ENCODE measurements at places on chromosomes 13 and 19.

DNA sequence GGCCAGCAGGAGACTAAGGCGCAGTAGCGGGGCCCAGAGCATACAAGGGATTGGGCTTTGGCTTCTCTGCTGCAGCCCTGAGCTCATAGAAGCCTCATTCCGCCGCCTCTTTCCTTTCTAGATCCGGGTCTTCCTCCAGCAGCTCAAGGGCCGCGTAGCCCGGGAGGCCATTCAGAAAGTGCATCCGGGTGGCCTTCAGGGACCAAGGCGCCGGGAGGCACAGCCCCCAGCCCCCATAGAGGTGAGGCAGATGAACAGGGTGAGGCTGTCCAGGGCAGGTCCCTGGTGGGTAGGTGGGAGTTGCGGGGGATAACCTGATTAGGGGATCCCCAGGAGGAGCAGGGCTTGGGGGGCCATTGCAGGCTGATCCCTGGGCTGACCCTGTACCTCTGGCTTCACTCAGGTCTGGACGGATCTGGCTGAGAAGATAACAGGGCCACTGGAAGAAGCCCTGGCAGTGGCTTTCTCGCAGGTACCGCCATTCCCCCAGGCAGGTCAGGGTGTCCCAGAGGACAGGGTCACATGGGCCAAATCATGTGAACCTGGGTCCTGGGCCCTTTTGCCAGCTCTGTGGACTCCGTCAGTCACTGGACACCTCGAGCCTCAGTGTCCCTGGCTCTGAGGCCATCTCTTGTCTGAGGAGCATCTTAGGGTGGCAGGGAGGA is 1.3 kb downstream of the SNAPC2 start:
- DNase-seq: no peak

DNA sequence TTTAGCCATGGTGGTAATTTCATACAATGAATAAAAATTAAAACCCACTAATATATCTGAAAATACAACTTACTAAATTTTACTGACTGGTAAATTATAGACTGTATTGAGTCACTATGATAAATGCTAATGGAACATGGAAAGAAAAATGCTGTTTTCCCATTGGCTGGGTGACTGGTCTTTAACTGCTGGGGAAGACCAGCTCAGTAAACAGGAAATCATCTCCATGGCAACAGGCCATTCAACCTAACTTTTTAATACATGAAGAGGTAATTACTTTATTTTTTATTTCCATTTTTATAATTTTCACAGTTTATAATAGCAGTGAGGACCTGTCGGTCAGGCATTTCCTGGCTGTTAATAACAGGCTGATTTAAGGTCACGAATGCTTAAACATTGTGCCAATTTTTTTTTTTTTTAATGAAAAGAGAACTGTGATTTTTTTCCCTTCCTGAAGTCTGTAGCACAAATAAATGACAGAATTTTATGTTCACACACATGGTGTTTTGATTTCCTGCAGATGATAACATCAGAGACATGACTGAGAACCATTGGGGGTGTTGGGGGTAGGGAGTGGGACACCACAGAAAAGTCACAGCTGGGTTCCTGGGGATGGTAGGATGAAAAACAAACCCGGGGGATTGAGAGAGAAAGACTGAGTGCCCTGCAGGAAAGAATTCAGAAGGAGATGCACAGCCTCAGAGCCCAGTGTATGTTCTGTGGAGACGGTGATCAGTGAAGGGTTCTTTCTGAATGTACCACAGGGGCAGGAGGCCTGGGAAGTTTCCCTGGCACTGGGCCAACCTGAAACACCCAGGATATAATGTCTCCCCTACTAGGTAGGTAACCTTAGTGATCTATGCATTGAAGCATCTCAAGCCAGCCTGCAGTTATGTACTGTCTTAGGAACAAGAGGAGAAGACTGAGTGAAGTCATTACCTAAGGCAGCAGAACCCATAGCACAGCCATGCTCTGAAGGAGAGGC is 297.1 kb downstream of the COG6 start:
- DNase-seq: peak; percentile 27

DNA sequence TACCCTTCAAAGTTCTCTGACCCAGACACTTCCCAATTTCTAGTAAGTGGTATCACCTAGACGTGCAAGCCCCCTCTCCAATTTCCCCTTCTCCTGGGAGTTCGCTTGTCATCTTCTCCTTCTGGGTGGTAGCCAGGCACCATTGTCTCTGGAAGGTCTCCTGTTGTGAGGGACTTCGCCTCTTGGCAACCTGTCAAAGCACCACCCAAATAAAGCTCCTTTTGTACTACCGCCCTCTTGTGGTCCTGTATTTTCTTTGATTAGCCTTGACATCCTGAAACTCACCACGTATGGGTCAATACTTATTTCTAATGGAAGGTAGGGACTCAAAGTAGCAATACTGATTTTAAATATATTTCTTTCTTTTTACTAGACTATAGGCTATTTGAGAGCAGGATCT is 8.2 kb downstream of the GPC5 start:
- peak; percentile 24 for DNase-seq

GRCh38 chr19:31350033-31350692 is 927 bp upstream of the TSHZ3 start:
- DNase-seq: no peak

- no peak for DNase-seq
Measured at GRCh38 chr13:31987535-31988170, 43.9 kb upstream of the FRY start.

DNA sequence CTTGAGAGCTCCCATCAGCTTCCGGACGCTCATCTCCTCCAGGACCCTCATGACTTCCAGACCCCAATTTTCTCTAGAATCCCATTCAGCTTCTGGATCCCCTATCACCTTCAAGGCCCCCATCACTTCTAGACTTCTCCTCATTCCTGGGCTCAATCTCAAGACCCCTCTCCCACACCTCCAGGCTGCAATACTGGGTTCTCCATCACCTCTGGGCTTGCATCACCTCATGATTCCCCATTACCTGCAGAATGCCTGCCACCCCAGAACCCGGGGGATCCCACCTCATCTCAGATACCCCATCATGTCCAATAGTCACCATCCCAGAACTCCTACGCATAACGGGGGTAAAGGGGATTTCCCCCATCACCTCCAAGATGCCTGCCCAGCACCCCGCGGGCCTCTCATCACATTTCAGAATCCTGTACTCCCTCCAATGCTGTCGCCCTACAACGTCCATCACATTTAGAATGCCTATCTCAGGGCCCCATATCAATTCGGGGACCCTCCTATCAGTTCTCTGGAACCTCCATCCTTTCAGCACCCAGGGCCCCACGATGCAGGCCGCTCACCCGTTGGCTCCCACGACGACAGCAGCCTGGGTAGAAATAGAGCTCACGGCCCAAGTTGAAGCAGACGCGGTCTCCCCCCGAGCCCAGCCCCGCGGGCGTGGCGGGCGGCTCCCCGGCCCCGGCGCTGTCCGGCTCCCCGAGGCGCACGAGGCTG is 738 bp downstream of the DMWD start:
- DNase-seq: no peak

- DNase-seq: no peak
Measured at GRCh38 chr13:44230736-44231135, 142.9 kb upstream of the SERP2 start.

DNA sequence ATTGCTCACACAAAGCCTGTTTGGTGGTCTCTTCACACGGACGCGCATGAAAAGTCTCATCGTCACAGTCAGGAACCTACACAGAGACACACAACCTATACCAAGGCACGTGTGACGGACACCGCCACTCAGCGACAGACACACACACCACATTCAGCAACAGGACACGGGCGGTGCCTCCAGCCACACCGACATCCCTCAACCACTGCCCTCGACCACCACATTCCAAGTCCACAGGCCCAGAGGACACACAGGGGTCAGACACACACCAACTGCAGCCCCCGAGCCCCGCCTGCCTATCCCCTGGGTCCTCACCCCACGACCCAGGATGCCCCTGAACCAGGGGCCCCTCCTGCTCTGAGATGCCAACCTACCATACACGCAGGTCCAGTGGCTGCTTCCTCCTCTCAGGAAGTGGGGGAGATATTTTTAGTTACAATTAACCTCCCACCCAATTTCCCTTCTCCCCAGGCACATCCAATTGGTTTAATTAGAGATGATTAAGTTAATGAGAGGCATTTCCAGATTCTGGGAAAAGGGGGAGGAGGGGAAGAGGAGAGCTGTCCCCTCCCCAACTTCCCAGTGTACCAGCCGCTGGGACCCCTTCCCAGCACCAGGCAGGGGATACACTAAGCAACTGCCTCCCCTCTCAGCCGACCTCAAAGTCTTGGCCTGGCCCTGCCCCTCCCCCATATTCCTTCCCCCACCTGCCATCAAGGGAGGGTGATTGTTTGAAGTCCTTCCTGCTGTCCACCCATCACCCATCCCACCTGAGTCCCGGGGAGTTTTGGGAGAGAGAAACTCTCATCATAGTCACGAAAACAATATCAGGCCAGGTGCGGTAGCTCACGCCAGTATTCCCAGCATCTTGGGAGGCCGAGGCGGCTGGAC is 20.4 kb downstream of the MEIS3 start:
- no peak for DNase-seq

- peak; percentile 61 for DNase-seq
Measured at GRCh38 chr19:14248578-14249011, 42.6 kb upstream of the ADGRL1 start.

DNA sequence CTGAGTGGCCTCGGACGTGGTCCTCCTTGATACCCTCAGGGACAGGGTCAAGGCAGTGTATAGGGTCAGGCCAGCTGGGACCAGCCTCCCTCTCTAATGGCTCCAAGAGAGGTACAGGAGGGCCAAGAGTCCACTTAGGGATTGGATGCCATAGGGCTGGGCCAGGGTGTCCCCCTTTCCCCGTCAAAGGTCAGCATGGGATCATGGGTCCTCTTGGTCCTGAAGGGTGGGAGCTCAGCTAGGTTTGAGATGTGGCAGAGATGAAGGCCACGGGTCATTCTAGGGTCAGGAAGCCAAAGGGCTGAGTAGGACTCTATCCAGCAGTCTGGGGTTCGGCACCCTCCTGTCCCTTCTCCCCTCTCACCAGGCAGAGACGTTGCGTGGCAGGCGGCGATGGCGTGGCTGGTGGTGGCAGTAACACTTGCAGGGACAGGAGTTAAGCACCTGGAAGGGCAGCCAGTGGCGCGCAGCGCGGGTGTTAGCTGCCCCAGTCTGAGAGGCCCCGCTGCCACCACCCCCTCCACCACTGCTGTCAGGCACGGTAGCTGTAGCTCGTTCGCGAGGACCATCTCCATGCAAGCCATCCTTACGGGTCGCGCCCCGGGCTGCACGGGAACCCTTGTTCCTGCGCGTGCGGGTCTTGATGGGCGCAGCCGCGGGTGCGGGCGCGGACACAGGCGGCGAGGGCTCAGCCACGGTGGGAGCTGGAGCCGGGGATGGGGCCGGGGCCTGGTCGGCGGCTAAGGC is 2.6 kb downstream of the GGN start:
- DNase-seq: no peak

GRCh38 chr13:110045202-110045601 is 258.8 kb upstream of the IRS2 start:
- DNase-seq: no peak

GRCh38 chr13:113639616-113640262 is 18.3 kb downstream of the ATP4B start:
- no peak for DNase-seq

- DNase-seq: peak; percentile 51
Measured at GRCh38 chr19:17490411-17490810, 20.1 kb downstream of the SLC27A1 start.

DNA sequence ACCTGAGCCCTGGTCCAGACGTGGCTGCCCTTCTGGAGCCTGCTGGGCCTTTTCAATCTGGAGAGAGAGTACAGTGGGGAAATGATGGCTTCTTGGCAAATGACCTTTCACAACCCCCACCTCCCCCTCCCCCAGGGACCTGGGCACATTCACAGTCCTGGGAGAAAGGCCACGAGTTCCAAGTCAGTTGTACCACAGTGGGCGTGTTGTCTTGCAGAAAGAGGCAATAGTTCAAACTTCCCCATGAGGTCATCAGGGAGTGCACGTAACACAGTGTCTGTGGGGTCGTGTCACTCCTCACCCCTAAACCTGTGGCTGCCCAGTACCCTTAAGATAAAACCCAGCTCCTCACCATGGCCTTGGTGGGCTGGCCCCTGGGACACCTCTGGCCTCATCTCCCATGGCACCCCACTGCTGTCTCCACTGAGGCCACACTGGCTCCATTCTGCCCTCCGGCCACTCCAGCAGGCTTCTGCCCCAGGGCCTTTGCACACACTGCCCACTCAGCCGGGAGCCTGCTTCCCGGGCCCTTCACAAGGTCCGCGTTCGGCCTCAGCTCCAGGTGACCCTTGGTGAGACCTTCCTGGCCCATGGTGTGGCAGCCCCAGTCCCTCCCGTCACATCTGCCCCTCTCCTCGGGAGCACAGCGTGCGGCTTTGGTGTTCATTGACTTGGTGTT is 13.3 kb downstream of the PLIN4 start:
- DNase-seq: no peak

- no peak for DNase-seq
Measured at GRCh38 chr19:30123119-30123518, 181.1 kb downstream of the URI1 start.

DNA sequence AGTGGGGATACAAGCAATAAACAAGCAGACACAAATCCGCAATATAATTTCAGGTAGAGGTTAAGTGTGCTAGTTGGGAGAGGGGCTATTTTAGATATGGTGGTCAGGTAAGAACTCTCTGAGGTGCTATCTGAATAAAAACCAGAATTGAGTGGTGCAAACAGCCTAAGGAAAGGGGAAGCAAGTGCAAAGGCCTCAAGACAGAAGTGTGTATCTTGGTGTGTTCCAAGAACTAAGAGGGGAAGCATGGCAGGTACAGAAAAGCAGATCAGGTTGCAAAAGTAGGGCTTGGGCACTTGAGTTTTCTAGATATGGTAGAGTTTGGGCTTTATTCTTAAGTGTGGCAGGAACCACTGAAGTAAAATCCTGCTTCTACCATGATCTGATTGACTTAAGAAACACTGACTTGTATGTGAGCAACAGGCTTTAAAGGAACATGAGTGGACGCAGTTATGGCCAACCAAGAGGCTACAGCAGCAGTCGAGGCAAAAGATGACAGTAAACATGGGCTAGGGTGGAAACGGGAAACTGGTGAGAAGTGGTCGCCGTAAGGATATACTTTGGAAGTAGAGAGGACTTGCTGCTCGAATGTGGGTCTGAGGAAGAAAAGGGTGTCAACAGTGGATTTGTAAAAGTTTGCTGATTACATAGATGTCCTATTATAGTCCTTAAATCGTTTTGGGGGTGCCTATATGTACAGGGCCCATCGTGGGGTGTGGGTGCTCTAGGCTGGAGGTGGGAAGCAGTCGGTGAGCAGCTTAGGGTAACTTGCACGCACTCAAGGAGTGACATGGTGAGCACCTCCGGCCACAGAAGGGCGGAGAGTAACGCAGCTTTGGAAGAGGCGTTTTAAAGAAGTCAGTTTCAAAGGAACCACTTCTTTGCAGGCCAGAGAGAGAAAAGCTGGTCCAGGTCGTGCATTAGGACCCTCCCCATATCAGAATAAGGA is 677 bp downstream of the TGDS start:
- peak; percentile 41 for DNase-seq

GRCh38 chr13:75072891-75073290 is 409.1 kb downstream of the TBC1D4 start:
- no peak for DNase-seq

GRCh38 chr13:42275506-42275905 is 3.6 kb downstream of the AKAP11 start:
- peak; percentile 12 for DNase-seq

DNA sequence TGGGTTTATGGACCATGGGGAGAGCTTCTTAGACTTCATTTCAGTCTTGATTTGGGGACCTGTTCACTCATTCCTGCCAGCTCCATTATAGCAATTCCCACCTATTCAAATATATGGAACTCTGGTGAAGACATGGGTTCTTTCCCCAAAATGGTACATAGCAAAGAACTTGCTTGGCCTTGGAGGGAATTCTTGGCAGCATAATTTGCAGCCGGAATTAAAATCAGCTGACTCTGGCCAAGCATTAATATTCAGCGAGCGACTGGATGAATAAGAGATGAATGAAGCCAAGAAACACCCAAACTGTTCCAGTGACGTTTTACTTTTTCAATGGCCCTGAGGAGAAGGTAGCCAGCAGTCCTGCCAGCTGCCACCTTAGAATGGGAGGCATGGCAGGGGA is 88.4 kb upstream of the SOX1 start:
- DNase-seq: no peak
